Osteoblast (primary cell): ENCODE measurements at places on chromosomes 2 and 18. TPM values are rescaled to one million over a fixed set of nuclear protein-coding genes. Genes with fewer than 3 reads are reported as not detected.

DNA sequence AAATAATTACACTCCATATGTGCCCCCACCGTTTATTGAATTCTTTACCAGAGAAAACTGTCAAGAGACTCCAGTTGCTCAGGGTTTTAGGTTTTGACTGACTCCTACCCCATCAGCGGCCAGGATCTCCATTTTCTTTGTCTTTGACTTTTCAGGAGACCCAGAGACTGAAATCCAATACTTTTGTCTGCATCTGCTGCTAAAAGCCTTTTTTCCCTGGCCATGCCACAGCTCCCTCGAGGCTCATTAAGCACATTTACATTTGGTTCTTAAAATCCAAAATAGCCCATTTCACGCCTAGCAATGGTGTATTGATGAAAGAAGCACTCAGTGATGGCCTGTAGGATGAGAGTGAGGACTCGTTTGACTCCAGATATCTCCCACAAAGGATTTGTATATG lies 332.6 kb upstream of the ACVR2A start:
- DNase-seq, result no peak
- no peak overlapping the region for H3K27ac ChIP-seq
- H3K4me1 ChIP-seq, result no peaks in the 10 kb centered on the region
- H3K36me3 ChIP-seq, result no peaks in the 10 kb centered on the region

- H3K4me3 ChIP-seq, result no peak overlapping the region
- DNase-seq, result peak; percentile 43
- H3K4me1 ChIP-seq, result no peaks in the 10 kb centered on the region
Observed at GRCh38 chr18:5456577-5457461, 87.0 kb downstream of the EPB41L3 start.

GRCh38 chr2:159249990-159250715 lies 36.4 kb downstream of the WDSUB1 start:
- H3K4me3 ChIP-seq, result no peak overlapping the region
- H3K4me1 ChIP-seq, result peaks cover 10% of the 10 kb centered on the region
- DNase-seq, result peak; percentile 91
- peak overlapping the region; percentile 76 for H3K27ac ChIP-seq

GRCh38 chr2:112129060-112129459 lies 9.1 kb upstream of the FBLN7 start:
- H3K36me3 ChIP-seq, result no peaks in the 10 kb centered on the region
- H3K4me1 ChIP-seq, result no peaks in the 10 kb centered on the region
- H3K27me3 ChIP-seq, result no peaks in the 10 kb centered on the region

The EFEMP1 gene
- 1,402 and 1,564 TPM in 2 replicates for total RNA-seq

The AMER3 gene
- total RNA-seq, result not detected in 2 replicates

The SCN1A gene
- total RNA-seq, result 0.59 and 0.72 TPM in 2 replicates

- DNase-seq, result no peak
- H3K27ac ChIP-seq, result no peak overlapping the region
- H3K4me3 ChIP-seq, result no peak overlapping the region
Observed at GRCh38 chr2:95313296-95314131, 16.4 kb downstream of the KCNIP3 start.

The POTEC gene
- total RNA-seq, result 0.29 and 0.36 TPM in 2 replicates

The UGT1A4 gene
- total RNA-seq, result not detected in 2 replicates

GRCh38 chr2:64204703-64205102 lies 60.5 kb upstream of the PELI1 start:
- H3K27me3 ChIP-seq, result peaks cover 32% of the 10 kb centered on the region
- no peak overlapping the region for H3K27ac ChIP-seq
- no peaks in the 10 kb centered on the region for H3K36me3 ChIP-seq
- DNase-seq, result no peak
- H3K4me1 ChIP-seq, result peaks cover 16% of the 10 kb centered on the region

GRCh38 chr18:46771141-46771540 lies 14.3 kb upstream of the ST8SIA5 start:
- H3K36me3 ChIP-seq, result no peaks in the 10 kb centered on the region
- no peaks in the 10 kb centered on the region for H3K4me1 ChIP-seq
- no peak overlapping the region for H3K4me3 ChIP-seq
- DNase-seq, result no peak
- no peak overlapping the region for H3K27ac ChIP-seq

The SLC4A3 gene
- total RNA-seq, result 2.5 and 3.8 TPM in 2 replicates

- no peaks in the 10 kb centered on the region for H3K36me3 ChIP-seq
- H3K27me3 ChIP-seq, result no peaks in the 10 kb centered on the region
- no peak for DNase-seq
- no peaks in the 10 kb centered on the region for H3K4me1 ChIP-seq
Observed at GRCh38 chr2:228917220-228917619, 353.9 kb downstream of the PID1 start.

DNA sequence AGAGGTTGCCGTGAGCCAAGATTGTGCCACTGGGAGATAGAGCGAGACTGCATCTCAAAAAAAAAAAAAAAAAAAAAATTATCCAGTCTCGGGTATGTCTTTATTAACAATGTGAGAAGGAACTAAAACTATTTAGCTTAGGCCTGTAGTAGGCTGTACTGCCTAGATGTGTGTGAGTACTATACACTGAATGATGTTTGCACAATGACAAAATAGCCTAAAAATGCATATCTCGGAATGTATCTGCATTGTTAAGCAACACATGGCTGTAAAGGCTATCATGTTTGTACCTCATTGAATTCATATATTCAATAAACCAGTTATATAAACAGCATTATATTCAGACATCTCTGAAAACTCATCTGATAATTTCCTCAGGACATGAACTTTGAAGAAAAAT lies 191.2 kb upstream of the SESTD1 start:
- H3K27ac ChIP-seq, result peak overlapping the region; percentile 68
- peaks cover 29% of the 10 kb centered on the region for H3K4me1 ChIP-seq
- DNase-seq, result no peak

DNA sequence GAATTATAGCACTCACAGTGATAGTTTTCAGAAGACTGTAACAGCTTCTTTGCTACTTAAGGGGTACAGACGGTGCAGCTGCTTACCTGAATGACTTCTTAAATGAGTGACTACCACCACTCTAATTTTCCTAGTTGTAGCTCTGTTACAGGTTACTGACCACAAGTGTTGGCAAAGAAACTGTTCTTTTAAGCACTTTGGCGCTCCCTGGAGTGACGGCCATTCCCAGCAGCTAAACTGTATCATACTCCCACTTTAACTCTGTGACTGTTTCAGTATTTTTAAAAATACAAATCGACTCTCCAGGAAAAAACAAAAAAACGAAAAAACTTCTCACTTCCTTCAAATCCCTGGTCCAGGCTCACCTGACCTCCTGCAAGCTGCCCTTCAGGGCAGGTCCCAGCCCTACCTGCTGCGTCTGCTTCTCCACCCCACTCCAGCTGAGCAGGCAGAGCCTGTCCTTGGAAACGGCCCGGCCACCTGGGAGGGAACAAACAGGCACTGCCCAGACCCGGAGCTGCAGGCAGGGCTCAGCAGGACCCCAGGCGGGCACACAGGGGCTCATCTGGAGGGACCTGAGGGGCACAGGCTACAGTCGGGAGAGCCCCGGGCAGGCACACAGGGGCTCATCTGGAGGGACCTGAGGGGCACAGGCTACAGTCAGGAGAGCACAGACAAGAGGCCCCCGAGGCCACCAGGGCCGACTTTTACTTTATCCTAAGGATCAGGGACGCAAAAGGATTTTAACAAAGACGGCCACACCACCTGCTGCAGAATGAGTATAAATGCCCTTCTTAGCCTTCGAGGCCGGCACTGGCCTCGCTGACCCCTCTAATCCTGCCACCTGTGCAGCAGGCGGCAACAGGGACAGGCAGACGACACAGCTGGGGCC lies 24.5 kb downstream of the SLC66A2 start:
- peaks cover 21% of the 10 kb centered on the region for H3K36me3 ChIP-seq
- DNase-seq, result peak; percentile 56
- no peak overlapping the region for H3K27ac ChIP-seq
- H3K4me3 ChIP-seq, result no peak overlapping the region
- H3K27me3 ChIP-seq, result no peaks in the 10 kb centered on the region
- no peaks in the 10 kb centered on the region for H3K4me1 ChIP-seq

DNA sequence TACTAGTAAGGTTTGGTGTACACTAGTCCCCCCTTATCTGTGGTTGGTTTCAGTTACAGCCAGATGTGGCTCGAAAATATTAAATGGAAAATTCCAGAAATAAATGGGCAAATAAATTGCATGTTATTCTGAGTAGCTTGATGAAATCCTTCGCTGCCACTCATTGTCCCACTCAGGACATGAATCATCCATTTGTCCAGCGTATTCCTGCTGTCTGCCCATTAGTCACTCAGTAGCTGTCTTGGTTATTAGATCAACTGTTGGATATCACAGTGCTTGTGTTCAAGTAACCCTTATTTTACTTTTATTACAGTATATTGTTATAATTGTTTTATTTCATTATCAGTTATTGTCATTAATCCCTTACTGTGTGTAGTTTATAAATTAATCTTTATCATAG lies 21.7 kb downstream of the ZDBF2 start:
- H3K27ac ChIP-seq, result no peak overlapping the region
- H3K4me3 ChIP-seq, result no peak overlapping the region
- no peaks in the 10 kb centered on the region for H3K27me3 ChIP-seq
- peak; percentile 36 for DNase-seq
- H3K36me3 ChIP-seq, result no peaks in the 10 kb centered on the region

- no peaks in the 10 kb centered on the region for H3K36me3 ChIP-seq
- peaks cover 9% of the 10 kb centered on the region for H3K4me1 ChIP-seq
- H3K4me3 ChIP-seq, result no peak overlapping the region
- no peak for DNase-seq
- no peaks in the 10 kb centered on the region for H3K27me3 ChIP-seq
Observed at GRCh38 chr2:219726916-219727315, 99.5 kb downstream of the SLC4A3 start.

GRCh38 chr18:11204020-11204419 lies 54.7 kb upstream of the PIEZO2 start:
- H3K4me1 ChIP-seq, result no peaks in the 10 kb centered on the region
- no peaks in the 10 kb centered on the region for H3K27me3 ChIP-seq

DNA sequence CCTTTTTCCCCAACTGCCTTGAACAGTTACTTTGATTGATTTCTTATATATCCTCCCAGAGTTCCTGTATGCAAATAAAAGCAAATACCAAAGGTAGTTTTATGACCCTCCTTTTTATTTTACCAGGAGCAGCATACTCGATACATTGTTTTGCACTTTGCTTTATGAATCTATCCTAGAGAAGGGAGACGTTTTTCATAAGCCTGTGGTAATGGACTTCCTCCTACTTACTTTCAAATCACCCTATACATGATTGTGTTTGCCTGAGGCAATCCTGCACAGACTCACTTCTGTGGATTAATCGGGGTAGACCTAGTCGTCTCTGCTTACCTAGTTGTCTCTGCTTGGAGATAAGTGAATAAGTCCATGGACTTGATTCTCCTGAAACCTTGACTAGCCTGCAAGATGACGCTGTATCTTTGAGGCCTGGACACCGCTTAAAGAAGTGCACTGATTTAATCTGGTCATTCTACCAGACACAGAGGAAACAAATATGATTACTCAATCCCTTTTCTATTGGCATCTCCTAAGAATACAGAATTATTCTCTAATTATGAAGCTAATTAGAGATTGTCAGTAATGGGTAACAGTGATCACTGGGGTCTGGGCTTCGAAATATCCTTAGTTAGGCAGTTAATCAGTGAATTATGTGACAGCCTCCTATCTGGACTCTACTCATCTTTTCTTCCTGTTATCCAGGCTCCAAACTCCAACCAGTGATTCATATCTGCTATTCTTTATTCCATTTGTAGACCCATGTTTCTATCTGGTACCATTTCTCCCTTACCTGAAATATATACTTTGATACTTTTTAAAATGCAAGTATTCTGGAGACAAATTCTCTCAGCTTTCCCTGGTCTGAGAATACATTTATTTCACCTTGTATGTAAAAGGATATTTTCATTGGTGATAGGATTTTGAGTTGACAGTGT lies 447.4 kb upstream of the TRIB2 start:
- H3K27me3 ChIP-seq, result no peaks in the 10 kb centered on the region
- H3K36me3 ChIP-seq, result no peaks in the 10 kb centered on the region
- no peak for DNase-seq
- H3K4me3 ChIP-seq, result no peak overlapping the region

DNA sequence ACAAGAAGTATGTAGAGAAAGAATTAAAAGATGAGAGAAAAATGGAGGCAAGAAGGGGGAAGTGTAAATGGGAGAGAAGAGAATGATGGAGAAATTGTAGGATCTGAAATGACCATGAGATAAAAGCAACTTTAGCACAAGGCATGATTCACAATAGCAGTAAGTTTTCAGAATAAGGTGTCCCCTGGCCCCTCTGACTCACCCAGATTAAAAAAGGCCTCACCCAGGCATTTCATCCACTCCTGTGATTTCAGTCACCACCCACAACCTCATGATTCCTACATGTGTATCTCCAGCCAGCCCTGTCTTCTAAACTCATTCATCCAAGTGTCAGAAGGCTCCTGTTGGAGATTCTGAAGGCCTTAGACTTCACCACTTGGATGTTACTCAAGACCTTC lies 56.6 kb downstream of the SP100 start:
- H3K4me1 ChIP-seq, result peaks cover 3% of the 10 kb centered on the region
- H3K27ac ChIP-seq, result no peak overlapping the region
- H3K36me3 ChIP-seq, result peaks cover 44% of the 10 kb centered on the region
- H3K27me3 ChIP-seq, result no peaks in the 10 kb centered on the region
- H3K4me3 ChIP-seq, result no peak overlapping the region

The PRKAG3 gene
- under 0.01 and 0.29 TPM in 2 replicates for total RNA-seq

DNA sequence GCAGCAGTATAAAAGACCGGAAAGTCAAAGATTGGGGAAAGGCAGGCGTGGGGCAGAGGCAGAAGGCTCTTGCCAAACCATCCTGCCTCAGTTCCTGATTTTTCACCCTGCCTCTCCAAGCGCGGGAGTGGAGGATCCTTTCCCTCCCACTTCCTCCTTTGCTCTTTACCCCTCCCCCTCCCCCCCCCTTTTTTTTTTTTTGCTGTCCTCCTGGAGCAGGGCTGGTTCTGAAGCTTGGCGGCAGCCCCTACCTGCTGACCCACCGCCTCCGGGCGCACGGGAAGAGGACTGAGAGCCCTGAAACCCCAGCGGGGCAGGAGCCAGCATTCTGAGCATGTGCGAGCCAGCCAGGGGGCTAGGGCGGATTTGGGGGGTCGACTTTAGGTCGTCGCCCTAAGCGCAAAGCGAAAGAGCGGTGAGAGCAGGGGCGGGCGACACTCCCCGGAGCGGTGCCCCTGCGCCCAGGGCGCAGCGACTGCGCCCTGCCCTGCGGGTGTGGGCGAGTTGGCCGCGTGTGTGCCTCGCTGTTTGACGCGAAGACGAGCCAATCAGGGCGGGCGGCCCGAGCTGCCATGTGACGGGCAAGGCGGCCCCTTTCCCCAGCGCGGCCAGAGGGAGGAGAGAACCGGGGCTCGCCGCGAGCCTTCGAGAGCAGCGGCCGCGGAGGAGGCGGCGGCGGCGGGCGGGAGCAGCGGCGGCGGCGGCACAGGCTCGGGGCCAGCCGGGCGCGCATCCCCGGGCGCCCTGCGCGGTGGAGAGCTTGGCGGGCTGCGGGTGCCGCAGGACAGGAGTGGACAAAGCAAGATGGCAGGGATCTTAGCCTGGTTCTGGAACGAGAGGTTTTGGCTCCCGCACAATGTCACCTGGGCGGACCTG lies at the start of gene CERS6:
TSS of gene CERS6 (plus strand) at position 628 of the 876 bp plus-strand sequence. CDS start at position 805, 177 bp downstream.
- peak; percentile 99 for DNase-seq
- H3K36me3 ChIP-seq, result no peaks in the 10 kb centered on the region
- H3K27me3 ChIP-seq, result no peaks in the 10 kb centered on the region

- peak overlapping the region; percentile 74 for H3K27ac ChIP-seq
- peaks cover 17% of the 10 kb centered on the region for H3K4me1 ChIP-seq
- no peaks in the 10 kb centered on the region for H3K36me3 ChIP-seq
- no peak overlapping the region for H3K4me3 ChIP-seq
- peak; percentile 65 for DNase-seq
Observed at GRCh38 chr18:54023471-54023870, 201.0 kb downstream of the MBD2 start.

- H3K4me1 ChIP-seq, result peaks cover 95% of the 10 kb centered on the region
- no peaks in the 10 kb centered on the region for H3K27me3 ChIP-seq
- peak overlapping the region; percentile 85 for H3K27ac ChIP-seq
- peak overlapping the region; percentile 22 for H3K4me3 ChIP-seq
- DNase-seq, result no peak
Observed at GRCh38 chr2:36373149-36373926, 17.8 kb downstream of the CRIM1 start.

The CRYBA2 gene
- total RNA-seq, result not detected in 2 replicates
